Left kidney (tissue), 8 donors: ENCODE measurements at places on chromosomes 2 and 18.

- DNase-seq, result no peak
Observed at GRCh38 chr2:148552675-148553331, 91.7 kb upstream of the EPC2 start.

DNA sequence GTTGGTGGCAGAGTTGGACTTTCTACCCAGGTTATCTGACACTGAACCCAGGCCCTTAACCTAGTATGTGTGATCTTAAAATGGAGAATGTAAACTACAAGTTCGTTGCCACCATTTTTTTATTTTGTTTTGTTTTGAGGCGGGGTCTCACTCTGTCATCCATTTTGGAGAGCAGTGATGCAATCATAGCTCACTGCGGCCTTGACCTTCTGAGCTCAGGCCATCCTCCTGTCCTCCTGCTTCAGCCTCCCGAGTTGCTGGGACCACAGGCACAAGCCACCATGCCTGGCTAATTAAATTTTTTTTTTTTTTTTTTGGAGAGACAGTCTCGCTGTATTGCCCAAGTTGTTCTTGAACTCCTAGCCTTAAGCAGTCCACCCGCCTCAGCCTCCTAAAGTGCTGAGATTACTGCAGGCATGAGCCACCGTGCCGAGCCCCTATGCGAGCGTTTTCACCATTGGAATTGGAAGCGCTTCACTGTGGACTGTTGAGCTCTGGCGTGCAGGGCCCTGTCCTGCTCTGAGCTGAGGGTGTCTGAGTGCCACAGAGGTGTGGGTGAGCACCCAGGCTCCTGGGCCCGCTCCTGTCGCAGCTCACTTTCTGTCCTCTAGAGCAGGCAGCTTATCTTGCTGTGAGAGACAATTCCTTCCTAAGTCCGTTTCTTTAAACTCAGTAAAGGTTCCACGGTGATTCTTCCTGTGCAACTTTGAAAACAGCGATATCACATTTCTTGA lies 186.9 kb downstream of the LDLRAD4 start:
- no peak for DNase-seq

DNA sequence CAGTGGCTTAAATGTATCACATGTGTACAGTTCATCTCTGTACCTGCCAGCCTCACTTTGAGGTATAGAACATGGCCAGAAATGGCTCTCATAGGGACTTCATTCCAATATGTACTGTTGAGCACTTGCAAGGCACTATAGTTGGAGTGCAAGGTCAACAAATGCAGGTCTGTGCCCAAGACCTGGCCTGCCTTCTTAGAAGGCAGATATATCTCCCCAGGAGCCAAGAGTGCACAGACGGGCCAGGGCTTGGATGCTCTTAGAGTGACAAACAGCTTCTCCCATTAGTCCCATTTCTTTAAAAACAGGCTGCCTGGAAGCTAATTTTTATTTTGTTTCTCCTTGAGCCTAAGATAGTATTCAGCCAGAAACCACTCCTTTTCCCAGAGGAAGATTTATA lies 7.3 kb downstream of the TEX261 start:
- DNase-seq, result no peak

DNA sequence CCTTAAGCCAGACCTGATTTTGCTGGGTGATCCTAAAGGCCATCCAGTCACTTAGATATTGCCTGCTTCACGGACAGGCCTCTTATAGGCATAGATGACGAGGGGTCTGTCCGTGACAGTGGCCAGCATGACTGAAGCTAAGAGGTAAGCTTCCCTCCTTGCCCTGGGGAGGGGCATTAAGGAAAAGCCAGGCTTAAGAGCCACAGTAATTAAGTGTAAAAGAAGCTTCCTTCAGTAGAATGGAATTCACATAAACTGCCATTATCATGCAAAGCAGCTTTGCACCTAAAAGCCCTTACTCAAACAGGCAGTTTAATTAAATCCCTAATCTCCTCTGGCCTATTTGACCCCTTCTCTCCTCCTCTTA lies 99.4 kb upstream of the PKDCC start:
- no peak for DNase-seq

DNA sequence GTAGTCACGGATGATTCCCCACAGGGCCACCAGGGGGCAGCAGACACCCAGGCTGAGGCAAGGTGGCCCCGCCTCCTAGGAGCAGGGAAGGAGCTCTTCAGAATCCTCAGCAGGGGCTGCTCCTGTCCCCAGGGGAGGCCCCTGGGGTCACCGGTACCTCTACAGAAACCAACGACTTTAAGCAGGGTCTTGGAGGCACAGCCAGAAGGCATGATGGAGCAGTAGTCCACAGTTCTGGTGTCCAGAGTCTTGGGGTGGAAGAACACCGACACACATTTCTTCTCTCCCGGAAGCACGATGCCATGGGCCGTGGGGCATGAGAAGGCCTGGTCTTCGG lies 11.5 kb downstream of the CFAP65 start:
- peak; percentile 65 for DNase-seq

- peak; percentile 45 for DNase-seq
Observed at GRCh38 chr2:200305797-200306195, 697 bp upstream of the SPATS2L start.

- no peak for DNase-seq
Observed at GRCh38 chr2:196181484-196181883, 10.1 kb upstream of the STK17B start.

- DNase-seq, result no peak
Observed at GRCh38 chr2:230955163-230955737, 30.2 kb upstream of the GPR55 start.

GRCh38 chr18:3383381-3383915 lies 66.5 kb upstream of the TGIF1 start:
- no peak for DNase-seq

DNA sequence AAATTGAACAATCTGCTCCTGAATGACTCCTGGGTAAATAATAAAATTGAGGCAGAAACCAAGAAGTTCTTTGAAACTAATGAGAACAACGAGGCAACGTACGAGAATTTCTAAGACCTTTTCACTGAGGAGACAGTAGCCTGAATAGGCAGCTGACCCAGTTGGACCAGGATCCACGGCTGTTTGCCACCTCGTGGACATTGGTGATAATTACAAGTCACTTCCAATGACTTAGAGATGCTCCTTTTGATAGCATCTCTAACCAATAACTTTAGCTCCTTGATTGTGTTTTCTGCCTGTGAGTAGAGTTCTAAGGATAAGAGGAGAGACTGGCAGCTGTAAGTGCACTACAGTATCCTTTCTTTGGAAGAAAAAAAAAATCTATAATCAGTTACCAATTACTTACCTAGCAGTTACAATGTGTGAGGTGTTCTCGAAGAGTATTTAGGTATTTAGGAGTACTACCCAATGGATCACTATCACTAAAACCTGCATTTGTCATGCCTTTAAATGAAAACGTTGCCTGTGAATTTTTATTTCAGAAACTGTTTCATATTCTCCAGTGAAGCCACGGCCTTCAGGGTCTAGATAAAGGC lies 31.3 kb upstream of the CNTNAP5 start:
- DNase-seq, result peak; percentile 25

DNA sequence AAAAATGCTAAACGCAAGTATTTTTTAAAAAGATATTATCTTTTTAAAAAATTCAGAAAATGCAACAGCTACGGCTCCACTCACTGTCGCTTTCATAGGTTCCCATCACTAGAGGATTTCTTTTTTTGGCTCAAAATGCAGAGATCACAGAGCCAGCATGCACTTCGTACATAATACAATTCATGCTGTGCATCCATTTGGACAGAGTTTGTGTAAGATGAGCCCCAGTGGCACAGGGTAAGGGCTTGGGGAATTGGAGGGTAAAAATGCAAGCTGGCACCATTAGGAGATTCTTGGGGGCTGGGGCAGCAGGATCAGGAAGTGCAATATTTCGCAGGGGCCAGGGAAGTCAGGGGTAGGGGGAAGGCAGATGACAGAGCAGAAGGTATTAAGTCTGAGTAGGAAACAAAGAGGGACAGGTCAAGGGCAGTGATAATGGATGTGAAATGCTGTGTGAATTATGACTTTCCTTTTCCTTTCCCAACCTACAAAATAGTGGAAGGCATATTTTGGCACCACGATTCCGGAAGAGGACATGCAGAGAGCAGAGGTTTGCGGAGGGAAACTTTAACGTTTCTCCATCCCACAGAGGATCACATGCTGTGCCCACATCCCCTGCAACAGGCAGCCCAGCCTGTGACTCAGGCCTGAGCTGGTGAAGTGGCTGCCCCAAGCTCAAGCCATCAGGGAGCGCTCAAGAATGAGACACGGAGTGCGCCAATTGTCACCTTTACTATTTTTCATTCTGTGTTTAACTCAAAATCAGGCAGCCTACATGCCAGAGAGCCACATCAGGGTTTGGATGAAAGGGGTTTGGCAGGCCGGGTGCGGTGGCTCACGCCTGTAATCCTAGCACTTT lies 4.7 kb downstream of the CAPG start:
- no peak for DNase-seq

GRCh38 chr2:96763511-96764252 lies 3.0 kb downstream of the CNNM4 start:
- no peak for DNase-seq

GRCh38 chr2:121897335-121897970 lies 142.0 kb downstream of the TSN start:
- no peak for DNase-seq

DNA sequence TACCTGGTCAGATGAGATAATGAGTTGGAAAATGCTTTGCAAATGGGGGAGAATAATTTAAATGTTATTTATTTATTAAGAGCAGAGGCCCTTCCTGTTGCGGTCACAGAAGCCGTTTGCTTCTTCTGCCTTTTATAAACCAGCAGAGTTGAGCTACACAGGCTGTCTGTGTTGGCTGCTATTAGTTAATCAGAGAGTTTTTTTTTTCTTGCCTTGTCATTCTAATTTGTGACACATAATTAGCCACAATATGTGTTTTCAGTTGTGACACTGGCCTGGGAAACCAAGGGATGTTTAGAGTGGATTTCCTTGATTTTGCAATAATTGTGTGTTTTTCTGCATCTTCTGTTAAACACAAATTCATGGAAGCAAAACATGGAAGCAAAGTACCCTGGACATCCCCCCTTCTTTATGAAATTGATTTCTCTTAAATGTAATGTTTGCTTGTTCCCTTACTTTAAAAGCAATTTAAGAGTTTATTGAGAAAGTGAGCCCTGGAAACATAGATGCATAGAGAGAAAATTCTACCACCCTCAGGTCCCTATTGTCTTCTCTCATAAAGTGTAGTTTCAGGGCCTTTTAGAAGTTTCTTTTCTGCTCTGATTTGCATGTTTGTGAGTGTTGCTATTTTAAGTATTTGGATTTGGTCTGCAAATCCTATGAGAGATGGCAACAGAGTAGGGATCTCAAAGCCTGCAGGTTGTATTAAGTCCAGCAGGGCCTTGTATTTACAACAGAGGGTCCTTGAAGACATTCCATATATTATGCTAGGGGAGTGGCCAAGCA lies 22.8 kb upstream of the IL37 start:
- DNase-seq, result no peak

DNA sequence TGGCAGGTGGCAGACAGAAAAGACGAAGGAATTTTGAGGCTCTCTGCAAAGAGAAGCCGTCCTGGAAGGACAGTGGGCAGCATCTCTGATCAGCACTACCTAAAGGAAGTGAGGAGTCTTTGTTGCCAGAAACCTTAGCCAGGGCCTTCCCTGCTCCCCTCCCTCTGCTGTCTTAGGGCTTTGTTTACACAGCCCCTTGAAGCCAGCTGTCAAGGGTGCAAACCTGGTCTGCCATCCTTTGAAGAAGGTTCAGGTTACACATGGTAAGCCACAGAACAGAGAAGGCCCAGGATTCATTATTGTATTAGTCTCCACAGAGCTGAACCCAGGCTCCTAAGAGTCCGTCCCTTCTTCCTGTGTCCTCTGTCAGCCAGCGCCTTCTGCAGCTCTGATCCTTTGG lies 356.7 kb downstream of the TGIF1 start:
- peak; percentile 38 for DNase-seq

- no peak for DNase-seq
Observed at GRCh38 chr2:9945596-9945995, 5.9 kb upstream of the GRHL1 start.

DNA sequence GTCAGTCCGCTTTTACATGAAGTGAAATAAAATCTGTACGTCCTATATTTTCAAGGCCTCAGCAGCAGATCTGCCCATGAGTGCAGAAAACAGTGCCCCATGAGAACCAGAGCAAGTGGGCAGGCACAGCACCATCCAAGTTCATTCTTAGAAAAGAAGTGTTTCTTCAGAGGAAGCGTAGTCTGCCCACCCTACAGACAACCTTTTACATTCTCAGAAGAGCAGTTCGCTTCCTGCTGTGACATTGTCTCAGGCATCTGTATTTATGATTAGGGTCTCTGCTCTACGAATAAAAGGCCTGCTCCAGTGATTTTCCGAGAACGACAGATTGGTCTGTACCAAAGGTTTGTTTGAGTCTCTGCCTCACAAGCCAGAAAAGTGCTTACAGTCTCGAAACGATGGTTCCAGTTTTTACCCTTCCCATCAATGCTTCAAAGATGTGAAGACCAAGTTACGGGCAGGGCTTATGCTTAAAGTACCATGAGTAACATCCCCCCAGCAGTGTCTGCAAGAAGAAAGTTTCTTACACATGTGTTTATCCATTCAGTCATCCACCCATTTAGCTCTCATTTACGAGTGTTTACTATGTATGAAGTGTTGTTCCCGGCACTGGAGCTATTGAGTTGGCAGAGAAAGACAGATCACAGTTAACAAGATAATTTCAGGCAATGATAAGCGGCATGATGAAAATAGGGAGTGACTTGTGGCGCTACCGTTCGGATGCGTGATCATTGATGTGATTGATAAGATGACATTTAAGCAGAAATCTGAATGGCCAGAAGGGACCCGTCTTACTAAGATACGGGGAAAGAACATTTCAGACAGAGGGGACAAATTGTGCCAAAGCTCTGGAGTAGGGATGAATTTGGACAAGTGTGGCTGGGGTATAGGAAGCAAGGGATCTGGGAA lies 31.4 kb upstream of the CTLA4 start:
- no peak for DNase-seq

DNA sequence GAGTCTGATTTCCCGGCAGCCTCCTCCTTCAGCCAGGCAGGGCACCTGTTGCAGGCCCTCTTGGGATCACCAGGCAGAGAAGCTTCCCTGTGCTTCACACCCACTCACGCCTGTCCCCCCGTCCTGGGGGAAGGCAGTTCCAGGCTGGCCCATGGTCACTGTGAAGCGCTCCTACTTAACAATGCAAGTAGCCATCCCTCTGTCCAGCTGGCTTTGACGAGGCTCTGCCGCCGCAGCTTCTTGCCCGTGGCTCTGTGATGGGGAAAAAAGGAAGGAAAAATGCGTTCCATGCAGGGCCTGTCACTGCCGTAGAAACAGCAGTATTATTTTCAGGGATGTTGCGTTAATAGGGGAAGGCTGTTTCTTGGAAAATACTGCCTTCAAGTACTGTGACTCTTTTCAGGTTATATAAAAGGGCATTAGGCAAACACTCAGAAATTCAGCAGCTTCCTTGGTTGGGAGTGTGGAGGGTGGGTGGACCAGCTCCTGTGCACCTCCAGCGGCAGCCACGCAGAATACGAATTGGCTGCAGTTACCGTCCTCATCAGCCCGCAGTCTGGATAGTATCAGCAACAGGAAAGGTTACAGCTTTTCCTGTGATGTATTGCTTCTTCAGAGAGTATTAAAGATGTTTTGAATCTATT lies 232.3 kb downstream of the KLHL29 start:
- no peak for DNase-seq
